ENCODE measurements at places on chromosomes 16 and 17. TPM values are rescaled to one million over a fixed set of nuclear protein-coding genes. Genes with fewer than 3 reads are reported as not detected.

- DNase-seq, result no peak
Observed at GRCh38 chr17:28468781-28469180, 4.7 kb upstream of the SLC13A2 start.

- peak; percentile 23 for DNase-seq
Observed at GRCh38 chr17:77085926-77086432, 54.8 kb upstream of the SEC14L1 start.

DNA sequence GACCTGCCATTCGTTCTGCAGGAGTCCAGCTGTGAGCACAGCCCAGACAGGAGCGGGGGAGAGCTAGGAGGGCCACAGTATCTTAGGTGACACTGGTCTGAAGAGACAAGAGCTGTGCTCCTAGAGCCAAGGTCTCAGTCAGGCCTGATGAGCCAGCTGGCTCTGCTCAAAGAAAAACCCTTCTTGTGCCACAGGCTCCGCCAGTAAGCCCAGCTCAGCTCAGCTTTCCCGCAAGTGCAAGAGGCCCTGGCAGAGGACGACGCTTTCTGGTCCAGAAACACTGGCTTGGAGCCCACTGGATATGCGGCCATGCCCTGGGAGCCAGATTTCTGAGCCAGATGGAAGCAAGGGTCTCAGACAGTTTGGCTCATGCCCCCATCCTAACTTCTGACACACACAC lies 23.9 kb downstream of the PEMT start:
- DNase-seq, result no peak

- DNase-seq, result no peak
Observed at GRCh38 chr16:68420366-68420942, 27.9 kb downstream of the SMPD3 start.

TEX14 gene
- total RNA-seq, result 1.4 TPM

NAGS gene
- 6.1 TPM for total RNA-seq

PRSS33 gene
- 0.44 TPM for total RNA-seq

All from WTC11 (cell line).